ENCODE measurements at places on chromosomes 4 and X. TPM values are rescaled to one million over a fixed set of nuclear protein-coding genes. Genes with fewer than 3 reads are reported as not detected.

DNA sequence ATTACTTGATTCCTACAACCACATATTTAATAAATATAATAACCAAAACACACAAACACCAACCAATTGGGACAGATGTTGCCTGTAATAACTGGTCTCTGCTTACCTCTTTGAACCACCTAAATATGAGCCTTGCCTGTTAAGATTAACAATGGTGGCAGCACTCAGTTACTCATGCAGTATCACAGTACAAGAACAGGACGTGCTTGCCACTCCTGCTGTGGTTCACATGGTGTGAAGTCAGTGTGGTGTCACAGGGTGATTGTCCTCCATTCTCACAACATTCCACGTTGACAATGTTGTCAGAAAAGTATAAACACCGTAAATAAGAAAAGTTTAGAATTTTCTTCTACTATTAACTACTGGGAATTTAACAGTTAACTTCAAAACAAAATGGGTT is 365.0 kb downstream of the PPP3CA start:
- H3K4me1 ChIP-seq, result no peaks in the 10 kb centered on the region
- no peak overlapping the region for H3K27ac ChIP-seq
- DNase-seq, result no peak
- no peaks in the 10 kb centered on the region for H3K27me3 ChIP-seq
- no peaks in the 10 kb centered on the region for H3K36me3 ChIP-seq

DNA sequence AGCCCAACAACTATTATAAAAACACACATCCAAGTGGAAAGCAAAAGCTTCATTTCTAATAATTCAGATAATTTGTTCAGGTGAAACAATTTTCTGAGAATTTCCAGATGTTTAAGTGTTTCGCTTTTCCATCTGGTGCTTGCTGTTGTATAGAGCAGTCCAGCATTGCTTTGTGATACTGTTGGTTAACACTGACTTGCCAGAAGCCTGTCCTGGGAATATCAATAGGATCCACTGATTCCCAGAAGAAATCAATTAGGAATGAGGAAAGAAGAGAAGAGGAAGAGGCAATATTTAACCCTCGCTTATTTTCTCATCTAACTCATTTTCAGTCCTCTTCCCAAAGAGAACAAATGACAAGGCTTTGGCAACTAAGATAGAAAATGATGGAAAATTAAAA is 94.9 kb upstream of the DDIT4L start:
- H3K4me1 ChIP-seq, result no peaks in the 10 kb centered on the region
- no peak overlapping the region for H3K4me3 ChIP-seq
- H3K27me3 ChIP-seq, result no peaks in the 10 kb centered on the region

- H3K4me3 ChIP-seq, result no peak overlapping the region
- DNase-seq, result peak; percentile 24
- H3K4me1 ChIP-seq, result peaks cover 2% of the 10 kb centered on the region
- no peaks in the 10 kb centered on the region for H3K36me3 ChIP-seq
Measured at GRCh38 chr4:14871676-14872430, 130.4 kb upstream of the CPEB2 start.

Gene FDCSP
- not detected for total RNA-seq

- H3K4me3 ChIP-seq, result no peak overlapping the region
- no peaks in the 10 kb centered on the region for H3K4me1 ChIP-seq
- no peaks in the 10 kb centered on the region for H3K27me3 ChIP-seq
- H3K36me3 ChIP-seq, result no peaks in the 10 kb centered on the region
- H3K27ac ChIP-seq, result no peak overlapping the region
- DNase-seq, result no peak
Measured at GRCh38 chr4:148684638-148685037, 242.4 kb upstream of the NR3C2 start.
